ENCODE measurements at places on chromosomes 3 and 15. TPM values are rescaled to one million over a fixed set of nuclear protein-coding genes. Genes with fewer than 3 reads are reported as not detected.
A peak's percentile ranks its signal among the peaks of the same experiment; 100 is the strongest.

TRIM59 gene
- total RNA-seq = 5.7 TPM

SLC24A5 gene
- total RNA-seq = not detected

FBXO40 gene
- not detected for total RNA-seq

DNA sequence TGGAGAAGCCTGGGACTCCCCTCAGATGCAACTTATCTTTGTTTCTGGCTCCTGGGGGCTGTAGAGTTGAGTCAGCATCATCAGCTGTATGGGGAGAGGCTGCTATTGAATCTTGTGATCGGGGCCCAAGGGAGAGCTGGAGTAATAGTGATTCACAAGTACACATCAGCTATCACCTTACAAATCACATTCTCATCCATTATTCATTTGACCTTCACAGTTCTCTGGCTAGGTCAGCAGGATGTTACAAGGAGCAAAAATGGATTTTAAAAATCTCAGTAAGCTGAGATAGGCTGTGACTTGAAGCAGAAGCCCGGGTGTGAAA is 175.0 kb downstream of the OPA1 start:
- no peak for DNase-seq

B3GALNT1 gene
- 0.37 TPM for total RNA-seq

DNA sequence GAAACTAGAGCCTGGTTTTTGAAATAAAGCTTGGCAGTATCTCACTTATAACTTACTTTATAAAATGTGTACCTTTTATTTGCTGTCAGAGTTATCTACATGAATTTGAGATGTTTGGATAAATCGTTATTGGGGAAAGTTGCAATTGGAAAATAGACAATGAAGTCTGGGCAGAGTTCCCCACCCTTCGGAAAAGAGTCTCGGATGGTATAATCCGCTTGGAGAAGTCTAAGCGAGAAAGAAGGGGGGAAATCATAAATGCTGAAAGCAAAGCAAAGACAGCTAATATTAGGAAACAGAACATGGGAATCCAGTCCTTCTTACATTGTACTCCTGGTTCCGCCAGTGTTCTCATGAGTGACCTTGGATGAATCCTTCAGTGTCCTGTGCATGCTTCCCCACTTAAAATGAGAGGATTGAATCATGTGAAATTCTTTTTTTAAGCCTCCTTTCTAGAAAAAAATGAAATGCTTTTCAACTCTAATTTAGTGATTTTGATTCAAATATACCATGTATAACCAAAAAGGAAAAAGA is 162.4 kb downstream of the ATG7 start:
- DNase-seq = no peak

DNA sequence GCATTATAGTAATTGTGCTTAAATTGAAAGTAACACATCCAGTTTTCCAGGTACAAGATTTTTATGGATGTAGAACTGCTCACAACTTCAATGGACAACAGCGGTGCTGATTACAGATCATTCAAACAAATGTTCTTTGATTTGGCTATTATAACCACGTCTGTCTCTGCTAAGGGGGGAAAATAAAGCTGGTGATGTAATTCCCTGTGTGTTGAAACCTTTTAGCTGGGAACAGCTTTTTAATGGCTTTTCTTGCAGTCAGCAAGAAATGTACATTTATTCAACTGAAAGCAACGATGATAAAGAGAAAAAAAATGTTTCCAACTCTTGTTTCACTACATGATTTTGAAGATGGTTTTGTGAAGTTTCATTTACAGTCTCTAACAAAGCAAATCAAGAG is 431.9 kb upstream of the AGTR1 start:
- DNase-seq = no peak

ACVR2B gene
- 5.2 TPM for total RNA-seq

DNA sequence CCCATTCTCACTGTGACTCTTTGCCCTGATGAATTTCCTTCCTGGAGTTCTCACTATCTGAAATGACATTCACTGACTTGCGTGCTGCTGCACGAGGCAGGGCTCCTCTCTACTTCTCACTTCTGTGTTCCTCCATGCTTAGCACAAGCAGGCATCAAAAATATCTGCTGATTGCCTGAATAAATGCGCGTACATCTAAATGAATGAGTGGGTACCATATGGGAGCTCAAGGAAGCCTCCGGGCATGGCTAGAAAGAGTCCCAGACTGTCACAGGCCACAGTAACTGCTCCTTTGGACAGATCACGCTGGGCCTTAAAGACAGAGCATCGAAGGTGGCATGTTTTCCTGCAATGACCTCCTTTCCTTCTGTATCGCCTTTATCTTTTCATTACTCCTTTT is 31.6 kb downstream of the HCN4 start:
- DNase-seq = no peak

CLSTN2 gene
- total RNA-seq = 0.98 TPM

DNA sequence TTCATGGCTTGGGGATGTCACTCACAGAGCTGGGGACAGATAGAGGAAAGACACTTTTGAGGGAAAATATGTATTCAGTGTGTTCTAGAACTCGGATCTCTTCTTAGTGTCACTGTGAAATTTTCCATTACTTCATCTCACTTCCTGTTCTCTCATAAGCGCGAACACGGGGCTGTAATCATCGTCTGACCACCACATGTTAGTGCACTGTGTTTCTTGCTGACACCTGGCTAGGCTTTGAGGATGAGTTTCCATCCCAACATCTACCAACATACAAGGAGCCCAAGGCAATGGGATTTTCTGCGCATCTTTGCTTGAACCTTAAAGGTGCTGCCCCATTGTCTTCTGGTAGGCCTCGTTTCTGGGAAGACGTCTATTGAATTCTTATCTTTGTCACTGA is 84.0 kb downstream of the LIPC start:
- no peak for DNase-seq

DNA sequence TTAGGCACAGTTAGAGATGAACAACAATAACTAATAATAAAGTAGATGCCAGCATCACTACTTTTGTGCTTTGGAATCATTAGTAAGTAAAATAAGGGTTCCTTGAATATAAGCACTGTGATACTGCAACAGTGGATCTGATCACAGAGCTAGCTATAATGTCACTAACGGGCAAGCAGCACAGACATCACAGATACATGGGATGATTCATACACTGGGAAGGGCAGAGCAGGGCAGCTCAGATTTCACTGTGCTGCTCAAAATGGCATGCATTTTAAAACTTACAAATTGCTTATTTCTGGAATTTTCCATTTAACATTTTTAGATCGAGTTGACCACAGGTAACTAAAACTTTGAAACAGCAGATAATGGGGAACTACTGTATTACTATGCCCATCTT is 476.6 kb downstream of the FHIT start:
- no peak for DNase-seq

GRCh38 chr3:152197451-152197850 is 71.3 kb upstream of the MBNL1 start:
- DNase-seq = no peak

DNA sequence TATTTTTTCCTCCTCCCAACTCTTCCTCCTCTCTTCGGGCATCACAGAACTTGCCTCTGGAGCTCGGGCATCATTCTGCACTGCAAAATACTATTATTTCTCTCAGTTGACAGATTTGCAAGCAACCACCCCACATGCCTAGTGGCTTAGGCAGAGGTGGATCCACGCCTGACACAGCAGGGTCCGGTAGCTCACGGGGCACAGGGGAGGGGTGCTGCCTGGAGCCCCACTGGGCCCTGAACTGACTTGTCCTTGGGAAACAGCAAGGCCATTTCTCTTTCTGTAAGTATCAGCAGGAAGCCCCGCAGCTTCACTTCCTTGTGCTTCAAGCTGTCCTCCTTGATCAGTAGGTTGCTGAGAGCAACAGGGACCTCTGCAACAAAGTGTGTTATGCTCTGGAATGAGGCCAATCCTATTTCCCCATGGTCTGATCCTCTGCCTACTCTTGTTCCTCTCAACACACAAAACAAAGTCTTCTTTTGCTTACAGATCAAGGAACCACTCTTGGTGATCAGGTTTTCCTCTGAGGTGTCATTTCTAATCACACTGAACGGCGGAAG is 69.1 kb downstream of the FAM174B start:
- DNase-seq = no peak

DNA sequence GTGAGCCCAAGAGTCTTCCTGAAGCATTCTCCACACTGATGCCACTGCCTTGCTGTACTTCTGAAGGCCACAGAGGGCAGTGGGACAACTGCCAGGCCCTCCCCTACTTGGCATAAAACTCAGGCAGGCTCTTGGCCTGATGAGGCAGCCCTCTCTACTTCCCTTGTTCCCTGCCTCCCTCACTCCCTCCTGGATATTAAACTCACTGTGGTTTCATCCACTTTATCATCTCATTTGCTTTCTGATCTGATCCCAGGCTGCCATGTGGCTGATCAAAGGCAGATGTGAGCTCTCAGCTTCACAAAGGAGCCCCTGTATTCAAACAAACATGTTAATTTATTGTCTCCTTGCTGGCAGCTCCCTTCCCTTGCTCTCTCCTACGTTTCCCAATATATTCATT is 533.5 kb downstream of the IGSF11 start:
- peak; percentile 57 for DNase-seq

HIGD2B gene
- total RNA-seq = not detected

DPH3 gene
- 22.7 TPM for total RNA-seq
